ENCODE measurements at places on chromosomes 6 and 20.

DNA sequence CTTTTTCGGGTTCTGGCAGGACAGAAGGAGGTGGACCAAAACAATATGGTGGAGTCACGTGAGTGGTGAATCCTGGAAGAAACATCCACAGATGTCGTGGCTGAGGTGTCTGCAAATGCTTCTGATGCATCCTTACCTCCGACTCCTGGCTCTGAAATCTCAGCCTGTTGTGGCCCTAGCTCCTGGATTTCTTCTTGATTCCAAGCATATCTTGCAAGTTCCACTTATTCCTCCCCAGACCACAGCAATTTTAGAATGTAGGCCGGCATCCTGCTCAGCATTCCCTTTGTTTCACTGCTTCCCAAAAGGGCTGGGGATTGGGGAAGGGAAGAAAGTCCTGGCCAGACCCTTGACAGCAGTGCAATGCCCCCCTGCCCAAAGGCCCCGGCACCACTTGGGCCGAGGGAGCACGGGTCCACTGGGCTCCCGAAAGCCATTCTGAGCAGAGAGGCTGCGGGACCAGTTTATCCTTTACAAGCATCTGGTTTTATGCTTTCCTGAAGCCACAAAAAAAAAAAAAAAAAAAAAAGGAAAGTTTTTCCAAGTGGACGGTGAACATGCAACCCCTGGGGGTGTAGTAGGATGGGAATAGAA, 200.9 kb upstream of the RNF24 start:
- DNase-seq: no peak

GRCh38 chr20:62878244-62879038, 16.8 kb upstream of the TCFL5 start:
- DNase-seq: no peak

DNA sequence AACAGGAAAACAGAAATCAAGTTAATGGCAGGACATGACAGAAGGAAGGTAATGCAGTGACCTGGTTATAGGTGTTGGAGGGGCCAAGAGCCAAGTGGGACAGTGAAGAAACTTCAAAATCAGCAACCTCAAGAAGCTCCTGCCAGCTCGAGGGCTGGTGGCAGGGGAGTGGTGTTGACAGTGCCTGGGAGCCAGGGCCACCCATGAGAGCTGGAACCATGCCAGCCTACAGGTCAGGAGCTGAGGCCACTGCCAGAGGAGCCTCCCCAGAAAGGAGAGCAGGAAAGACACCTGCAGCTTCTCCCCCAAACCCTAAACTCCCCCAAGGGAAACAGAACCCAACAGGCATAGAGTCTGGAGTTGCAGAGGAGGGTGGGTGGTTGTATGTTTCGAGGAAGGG, 262.1 kb downstream of the LRFN2 start:
- DNase-seq: no peak

DNA sequence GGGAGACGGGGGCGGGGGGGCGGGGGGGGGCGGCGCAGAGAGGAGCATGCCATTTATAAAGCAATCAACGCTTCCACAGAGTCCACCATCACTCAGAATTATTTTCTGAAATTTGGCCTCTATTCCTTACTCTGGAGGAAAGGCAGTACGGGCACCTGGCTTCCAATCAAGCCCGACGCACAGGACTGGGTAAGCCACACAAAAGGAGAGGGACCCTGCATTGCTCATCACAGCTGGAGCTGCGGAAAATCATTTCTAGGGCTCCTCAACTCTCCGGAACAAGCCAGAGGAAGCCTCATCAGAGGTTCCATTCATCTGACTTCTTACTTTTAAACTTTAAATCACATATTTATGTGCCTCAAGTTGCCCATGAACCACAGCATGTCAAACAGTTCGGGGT, 55.9 kb downstream of the TTI1 start:
- DNase-seq: no peak

Measured in HTR-8/SVneo (cell line).